ENCODE measurements at places on chromosomes 11 and 22.

- DNase-seq = peak; percentile 43
Measured at GRCh38 chr22:42996646-42997365, 18.1 kb downstream of the PACSIN2 start.

DNA sequence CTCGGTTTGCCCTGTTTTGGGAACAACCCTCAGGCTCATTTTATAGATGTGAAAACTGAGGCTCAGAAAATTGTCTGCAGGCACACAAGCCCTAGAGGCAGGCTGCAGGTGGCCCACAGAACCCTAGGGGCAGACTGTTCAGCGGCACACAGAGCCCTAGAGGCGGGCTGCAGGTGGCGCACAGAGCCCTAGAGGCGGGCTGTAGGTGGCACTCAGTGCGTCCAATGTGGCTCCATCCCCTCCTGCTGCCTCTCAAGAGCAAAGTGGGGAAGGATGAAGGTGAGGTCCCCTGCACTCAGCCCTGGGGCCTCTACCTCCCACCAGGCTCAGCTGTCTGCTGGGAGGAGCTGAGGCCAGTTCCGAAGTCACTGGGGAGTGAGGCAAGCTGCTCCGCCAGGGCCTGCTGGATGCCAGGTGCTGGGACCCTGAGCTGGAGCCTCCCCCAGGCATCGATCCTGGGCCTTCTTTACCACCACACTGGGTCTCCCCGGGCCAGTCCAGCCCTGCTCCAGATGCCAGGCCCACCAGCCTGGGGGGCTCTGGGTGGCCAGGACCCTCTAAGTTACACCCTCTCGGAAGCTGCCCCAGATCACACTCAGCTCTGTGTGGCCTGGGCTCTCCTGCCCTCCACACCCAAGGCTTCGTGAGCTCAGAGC lies 2.3 kb downstream of the ACY3 start:
- no peak for DNase-seq

DNA sequence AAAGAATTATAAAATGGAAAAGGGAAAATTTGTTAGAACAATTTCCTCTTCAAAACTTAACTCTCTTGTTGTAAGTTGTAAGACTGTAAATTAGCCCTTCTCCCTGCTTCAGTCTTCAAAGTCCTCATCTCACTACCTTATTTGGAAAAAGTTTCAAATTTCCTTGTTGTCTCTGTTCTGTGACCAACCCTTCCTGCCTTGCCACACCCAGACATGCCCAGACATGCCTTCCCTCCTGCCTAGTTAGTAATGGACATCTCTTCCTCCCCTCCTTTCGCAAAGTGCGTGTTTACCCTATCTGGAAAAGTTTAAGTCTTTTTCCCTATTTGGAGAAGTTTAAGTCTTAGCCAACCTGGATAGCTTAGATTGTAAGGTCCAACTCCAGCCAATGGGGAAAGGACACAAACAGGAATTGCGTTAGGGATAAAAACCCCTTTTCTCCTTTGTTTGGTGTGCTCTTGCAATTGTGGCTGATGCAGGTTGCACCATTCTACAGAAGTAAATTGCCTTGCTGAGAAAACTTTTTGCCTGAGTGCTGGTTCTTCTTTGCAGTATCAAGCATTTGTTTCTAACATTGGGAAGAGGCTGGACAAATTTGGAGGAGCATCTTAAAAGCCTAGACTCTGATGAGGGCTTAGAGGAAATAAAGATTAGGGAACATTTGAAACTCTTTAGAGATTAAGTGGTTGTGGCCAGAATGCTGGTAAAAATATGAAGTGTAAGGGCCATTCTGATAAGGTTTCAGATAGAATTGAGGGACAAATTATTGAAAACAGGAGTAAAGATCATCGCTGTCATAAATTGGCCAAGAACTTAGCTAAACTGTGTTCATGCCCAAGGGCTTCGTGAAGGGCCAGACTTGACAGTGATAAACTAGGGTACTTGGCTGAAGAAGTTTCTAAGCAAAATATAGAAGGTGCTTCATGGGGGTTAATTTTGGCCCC lies 15.4 kb downstream of the OR52K2 start:
- DNase-seq = no peak

DNA sequence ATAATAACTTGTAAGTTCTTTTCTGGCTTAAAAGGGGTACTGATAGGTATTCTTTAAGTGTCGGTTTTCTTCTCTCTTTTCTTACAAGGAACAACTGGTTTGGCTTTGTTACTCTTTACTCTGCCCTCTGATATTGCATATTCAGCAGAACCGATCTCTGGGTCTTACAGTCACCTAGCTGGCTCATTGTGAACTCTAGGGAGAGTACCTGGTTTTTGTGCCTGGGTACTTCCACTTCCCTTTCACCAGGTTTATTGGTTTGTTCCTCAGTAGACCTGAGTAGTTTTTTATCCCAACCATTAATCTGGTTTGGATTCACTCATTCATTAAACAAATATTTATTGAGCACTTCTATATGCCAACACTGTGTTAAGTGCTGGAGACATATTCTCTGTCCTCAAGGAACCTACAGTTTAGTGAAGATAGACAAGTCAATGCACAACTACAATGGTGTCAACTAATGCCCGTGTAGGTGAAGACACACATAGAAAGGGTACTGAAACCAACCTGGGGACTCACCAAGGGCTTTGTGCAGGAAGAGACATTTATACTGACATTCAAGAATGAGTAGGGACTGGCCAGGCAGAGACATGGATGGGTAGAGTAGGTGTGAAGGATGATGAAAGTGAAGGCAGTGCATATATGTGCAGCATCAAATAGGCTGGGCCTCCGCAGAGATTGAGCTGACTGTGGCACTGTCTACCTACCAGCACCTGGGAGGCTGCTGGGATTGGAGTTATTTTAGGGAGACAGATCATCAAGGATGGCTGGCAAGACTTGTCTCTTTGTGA lies 348.8 kb upstream of the C11orf87 start:
- DNase-seq = no peak

DNA sequence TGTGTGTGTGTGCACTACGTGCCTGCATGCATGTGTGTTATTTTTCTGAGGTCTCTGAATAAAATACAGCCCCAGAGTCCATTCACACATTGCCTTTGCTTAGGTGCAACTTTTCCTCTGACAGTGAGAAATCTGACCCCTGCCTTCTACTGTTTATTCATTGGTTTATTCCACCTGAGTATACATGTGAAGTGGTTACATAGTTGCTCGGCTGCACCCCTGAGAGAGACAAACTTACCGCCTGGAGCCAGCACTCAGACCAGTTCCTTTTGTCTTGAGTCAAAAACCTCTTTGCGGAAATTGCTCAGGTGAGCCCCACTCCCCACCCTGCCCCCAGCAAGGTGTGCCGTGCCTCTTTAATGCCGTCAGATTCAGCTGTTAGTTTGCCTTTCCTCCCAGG lies 363.6 kb downstream of the BRD1 start:
- DNase-seq = no peak

DNA sequence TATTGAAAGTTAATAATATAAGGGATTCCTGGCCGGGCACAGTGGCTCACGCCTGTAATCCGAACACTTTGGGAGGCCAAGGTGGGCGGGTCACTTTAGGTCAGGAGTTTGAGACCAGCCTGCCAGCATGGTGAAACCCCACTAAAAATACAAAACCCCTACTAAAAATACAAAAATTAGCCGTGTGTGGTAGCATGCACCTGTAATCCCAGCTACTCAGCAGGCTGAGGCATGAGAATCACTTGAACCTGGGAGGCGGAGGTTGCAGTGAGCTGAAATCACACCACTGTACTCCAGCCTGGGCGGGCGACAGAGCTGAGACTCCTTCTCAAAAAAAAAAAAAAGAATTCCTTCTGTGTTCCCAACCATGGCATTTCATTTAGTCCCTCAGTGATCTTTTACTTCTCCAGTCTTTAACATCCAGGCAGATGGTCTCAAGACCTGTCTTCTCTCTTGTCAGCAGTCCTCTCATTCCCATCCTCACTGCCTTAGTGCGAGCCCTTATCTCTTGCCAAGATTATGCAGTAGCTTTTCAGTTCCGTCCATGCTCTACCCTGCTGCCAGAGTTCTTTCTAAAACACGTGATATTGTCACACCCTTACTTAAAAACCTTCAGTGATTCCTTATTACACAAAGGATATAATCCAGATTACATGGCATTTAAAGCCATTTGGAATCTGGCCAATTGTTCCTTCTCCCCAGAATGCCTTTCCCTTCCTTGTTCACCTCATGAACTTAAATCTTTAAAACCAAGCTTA lies 17.9 kb downstream of the RTN3 start:
- peak; percentile 46 for DNase-seq

- DNase-seq = no peak
Measured at GRCh38 chr22:19823902-19824211, 30.8 kb downstream of the GNB1L start.

DNA sequence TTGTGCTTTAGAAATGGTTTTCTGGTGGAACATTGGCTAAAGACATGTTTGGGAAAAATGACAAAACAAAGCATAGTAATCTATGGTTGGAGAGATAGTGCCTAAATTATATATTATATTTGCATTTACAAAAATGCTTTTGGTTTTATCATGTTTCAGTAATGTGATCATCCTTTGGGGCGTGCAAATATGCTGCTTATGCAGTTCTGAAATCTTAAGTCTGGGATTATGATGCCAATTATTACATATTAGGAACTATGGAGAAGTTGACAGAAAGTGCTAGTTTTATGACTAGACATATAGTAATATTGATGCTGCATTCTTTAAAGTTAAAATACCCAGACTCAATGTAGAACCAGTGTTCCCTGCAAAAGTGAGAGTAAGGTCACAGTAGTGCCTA lies 655.0 kb downstream of the METTL15 start:
- no peak for DNase-seq

DNA sequence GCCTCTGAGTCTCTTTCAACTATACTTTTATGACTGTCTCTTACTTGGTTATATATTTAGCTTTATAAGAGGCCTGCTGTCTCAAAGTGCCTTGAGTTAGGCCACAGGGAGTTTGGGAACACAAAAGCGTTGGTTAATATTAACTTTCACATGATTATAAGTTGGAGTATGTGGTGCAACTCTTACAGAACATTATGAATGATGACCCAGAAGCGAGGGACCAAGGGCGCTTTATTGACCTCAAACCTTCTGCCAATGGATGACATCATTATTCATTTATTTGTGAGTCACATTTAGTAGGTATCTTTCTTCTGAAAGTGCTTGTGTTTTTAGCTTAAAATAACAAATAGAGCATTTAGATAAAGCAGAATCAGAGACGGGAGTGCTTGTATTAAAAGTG lies 298.0 kb upstream of the ZC3H12C start:
- DNase-seq = peak; percentile 68

- no peak for DNase-seq
Measured at GRCh38 chr22:19756288-19757128, 4.1 kb upstream of the TBX1 start.

DNA sequence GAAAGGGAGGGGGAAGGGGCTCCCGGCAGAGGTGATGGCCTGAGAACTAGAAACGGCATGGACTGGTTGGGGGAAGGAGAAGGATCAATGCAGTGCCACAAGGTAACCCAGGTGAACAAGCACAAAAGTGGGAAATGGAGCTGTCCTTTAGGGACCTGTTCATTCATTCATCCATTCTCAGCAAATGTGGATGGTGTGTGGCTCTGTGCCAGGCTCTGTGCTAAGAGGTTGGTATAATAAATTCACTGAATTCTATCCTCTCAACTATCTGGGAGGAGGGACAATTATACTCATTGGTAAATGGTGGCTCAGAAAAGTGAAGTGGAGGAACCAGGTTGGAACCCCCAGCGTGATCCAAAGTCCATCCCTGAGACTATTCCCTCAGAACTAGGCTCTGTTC lies 18.6 kb upstream of the ARAP1 start:
- DNase-seq = no peak

- no peak for DNase-seq
Measured at GRCh38 chr11:36868380-36868779, 270.3 kb upstream of the RAG2 start.

- DNase-seq = peak; percentile 75
Measured at GRCh38 chr11:126257764-126258163, 10.9 kb downstream of the SRPRA start.

DNA sequence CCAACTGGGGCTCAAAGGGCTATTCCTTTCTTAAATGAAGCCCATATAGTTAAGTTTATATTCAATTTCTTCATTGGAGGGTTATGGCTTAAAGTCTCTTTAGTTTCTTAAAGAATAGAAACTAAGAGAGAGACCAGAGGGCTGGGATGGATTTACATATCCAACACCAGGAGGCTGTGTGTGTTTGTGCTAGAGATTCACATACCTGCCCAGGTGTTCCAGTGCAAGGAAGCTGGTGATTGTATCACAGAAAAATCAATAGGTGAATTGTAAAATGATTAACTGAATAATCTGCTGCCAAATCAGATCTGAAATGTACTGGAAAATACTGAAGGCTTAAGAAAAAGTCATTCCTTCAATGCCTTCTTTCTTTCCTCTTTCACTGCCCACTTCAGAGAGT lies 148.2 kb upstream of the BDNF start:
- no peak for DNase-seq

DNA sequence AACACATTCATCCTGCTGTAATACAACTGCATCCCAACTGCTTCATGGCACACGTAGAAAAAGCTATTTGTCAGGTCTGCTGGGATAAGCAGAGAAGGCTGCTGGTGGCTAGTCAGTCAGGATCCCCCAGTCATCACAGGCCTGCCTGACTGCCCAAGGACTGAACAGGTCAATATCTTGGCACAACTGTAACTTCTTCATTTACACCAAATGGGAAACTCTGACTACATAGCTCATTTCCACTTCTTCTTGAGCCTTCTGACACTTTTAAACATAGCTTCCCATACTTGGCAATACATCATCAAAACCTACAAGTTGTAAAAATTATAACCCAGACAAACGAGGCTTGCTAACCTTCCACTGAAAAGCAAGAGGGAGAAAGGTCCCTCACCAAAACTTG lies 2.8 kb downstream of the TMEM9B start:
- DNase-seq = no peak

DNA sequence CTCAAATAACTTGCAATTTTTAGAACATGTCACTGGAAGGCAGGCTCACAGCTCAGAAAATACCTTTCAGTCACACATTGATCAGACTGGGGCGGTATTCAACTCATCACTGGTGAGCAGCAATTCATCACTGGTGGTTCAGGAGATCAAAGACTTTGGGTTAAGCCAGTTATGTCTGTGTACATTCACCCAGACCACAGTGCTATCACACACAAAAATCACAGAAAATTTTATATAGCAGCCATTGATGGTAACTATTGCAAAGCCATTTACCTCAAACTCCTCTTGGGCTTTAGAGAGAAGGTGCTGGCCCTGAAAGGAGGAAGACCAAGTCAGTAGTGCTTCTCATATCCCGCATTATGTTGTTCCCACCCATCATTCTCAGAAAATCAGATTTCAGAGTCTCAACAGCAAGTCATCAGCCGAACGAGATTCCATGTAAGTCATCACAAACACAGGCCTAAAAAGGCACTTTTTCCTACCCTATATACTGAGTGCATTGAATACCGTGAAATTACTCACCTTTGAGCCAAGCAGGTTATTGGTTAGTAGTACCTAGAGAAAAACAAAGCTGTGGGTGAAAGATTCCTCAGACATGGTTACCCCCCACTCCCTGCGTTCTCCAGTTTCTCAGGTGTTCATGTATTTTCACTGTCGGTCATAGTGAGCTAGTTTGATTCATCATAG lies 14.0 kb upstream of the WDR74 start:
- DNase-seq = no peak

Data from amniotic epithelial cell (primary cell).